ENCODE measurements at places on chromosomes 11 and 22.

GRCh38 chr11:100536979-100537378 is 150.1 kb upstream of the ARHGAP42 start:
- DNase-seq = no peak

DNA sequence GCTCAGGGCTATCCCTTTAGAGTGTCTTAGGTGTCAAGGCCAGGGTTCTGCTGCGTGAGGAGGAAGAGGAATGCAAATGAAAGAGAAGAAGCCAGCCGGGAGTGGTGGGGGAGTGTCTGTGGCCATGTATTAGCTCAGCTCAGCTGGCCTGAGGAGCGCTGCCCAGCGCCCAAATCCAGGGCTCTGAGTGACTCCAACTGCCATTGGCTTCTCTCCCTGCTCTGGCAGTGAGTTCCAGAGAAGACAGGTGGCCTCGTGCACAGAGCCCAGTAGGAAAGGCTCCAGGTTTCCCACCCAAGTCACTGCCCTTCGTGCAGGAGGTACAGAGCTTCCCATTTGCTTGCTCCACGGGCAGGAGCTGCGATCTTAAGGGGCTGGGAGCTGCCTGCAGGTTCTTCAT is 302.0 kb downstream of the KIRREL3 start:
- no peak for DNase-seq

DNA sequence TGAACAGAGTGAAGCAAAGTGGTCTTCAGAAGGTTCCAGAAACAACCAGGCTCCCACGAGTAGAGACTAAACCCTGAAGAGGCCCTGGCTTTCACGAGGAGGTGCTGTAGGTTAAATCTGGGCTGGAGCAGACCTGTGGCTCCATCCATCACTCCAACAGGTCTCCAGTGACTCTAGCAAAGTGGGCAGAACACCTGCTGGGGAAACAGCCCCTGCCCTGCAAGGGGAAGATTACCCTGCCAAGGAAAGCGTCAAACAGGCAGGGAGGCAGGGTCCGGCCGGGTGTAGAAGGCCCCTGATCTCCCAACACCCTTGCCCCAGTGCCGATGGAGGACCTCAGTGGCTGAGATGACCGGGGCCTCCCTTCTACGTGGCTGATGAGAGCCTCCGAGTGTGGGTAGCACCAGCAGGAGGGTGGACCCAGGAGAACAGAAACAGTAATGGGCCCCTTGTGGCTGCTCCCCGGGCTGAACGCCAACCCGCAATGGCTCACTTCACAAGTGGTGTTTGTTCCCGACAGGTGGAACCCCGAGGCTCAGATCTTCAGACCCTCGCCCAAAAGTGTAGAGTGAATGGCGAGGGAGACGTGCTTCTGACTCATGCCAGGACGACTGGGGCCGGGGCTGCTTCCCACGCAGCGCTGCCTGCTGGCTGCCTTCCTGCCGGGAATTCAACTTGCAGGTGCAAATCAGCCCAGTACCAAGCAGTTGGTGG is 112.0 kb downstream of the SHANK2 start:
- DNase-seq = no peak

DNA sequence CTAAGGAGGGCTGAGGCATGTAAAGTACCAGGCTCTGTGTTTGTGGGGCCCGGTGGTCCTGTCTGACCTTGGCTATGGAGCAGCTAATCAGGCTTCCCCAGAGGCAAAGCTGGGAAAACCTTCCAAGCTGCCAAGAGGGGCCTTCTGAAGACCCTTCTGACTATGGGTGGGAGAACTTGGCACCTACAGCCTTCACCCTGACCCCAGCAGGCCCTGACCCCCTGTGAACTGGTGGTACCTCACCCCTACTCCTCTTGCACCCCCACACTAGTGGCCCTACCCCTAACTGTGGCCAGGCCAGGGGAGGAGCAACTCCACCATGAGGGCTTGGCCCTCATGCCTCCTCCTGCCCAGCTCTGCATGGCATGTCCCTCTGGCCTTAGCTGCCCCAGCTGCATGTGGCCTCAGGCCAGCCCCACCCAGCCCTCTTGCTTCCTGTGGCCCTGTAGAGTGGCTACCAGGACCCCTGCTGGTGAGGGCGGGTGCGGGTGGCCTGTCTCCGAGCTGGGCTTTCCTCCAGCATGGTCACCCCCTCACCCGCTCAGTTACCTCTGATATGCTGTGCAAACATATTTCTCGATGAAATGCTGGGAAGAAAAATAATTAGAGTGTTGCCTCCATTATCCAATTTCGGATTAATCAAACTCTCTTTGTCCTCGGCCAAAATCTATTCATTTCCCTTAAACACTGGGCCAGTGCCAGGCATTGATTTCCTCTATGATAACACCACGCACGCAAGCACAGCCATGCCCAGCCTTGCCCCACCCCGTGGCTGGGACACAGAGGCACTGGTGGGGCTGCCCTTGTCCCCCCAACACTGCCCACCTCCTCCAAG is 7.5 kb downstream of the GNAZ start:
- DNase-seq = no peak

DNA sequence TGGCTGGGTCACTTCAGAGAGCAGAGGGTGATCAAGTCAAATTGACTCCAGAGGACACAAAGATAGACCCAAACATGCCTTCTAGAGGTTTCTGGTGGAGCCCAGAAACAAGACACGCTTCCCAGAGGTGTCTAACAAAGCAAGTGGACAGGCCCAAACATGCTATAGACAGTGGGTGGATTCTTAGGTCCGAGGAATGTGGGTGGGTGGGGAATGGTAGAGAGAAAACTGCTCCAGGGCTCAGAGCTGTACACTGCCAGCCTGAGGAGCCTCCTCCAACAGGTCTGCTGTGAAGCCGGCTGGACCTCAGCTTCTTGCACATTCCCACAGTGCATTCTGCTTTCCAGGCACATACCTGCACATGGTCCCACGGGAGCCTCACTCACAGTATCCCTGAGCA is 116.8 kb upstream of the NECTIN1 start:
- no peak for DNase-seq

- DNase-seq = no peak
Measured at GRCh38 chr22:31142285-31142684, 2.0 kb upstream of the PLA2G3 start.

DNA sequence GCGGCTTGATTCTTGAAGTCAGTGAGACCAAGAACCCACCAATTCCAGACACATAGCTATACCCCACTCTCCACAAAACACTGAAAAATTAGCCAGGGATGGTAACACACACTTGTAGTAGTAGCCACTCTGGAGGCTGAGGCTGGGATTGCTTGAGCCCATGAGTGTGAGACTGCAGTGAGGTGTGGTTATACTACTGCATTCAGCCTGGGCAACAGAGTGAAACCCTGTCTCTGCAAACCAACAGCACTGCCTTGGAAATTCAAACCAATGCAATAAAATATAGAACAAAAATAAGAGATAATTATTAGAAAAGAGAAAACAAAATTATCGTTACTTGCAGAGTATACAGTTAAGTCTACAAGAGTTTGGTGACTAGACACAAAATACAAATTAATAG is 20.2 kb upstream of the PRDM10 start:
- no peak for DNase-seq

DNA sequence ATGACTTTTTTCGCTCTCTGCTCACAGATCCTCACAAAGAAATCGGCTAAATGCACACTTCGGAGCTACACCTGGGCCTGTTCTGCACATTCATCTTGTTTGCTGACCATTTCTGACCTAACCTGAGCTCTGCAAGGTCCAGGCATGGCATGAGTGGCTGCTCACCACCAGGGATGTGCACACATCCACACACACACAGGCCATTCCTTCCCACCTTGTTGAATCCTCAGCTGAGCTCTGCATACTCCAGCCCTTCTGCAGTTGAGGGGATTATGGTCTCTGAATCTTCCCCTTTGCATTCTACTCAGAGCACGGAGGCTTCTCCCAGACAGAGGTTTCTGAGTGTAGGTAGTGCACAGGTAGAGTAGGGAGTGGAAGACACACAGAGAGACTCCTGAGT is 411.9 kb upstream of the B3GAT1 start:
- DNase-seq = no peak

GRCh38 chr11:65852508-65853245 is 5.3 kb downstream of the CFL1 start:
- no peak for DNase-seq

DNA sequence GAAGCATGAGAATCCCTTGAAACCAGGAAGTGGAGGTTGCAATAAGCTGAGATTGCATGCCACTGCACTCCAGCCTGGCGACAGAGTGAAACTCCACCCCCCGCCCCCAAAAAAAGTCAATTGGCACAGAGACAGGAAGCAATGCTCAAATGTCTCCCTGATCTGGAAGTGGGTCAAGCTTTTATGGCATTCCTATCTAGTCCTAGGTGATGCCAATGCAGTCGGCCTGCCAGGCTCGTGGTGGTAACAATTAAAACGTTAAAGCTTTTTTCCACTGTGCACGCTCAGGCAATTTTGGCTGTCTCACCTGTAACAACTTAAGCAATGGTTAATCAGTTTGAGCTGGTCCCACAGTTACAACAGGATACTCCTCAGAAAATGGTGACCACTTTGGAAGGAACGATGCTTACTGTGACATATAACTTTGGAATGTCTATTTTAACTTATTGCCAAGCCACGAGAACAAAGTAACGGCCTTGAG is 18.9 kb upstream of the PISD start:
- DNase-seq = no peak

DNA sequence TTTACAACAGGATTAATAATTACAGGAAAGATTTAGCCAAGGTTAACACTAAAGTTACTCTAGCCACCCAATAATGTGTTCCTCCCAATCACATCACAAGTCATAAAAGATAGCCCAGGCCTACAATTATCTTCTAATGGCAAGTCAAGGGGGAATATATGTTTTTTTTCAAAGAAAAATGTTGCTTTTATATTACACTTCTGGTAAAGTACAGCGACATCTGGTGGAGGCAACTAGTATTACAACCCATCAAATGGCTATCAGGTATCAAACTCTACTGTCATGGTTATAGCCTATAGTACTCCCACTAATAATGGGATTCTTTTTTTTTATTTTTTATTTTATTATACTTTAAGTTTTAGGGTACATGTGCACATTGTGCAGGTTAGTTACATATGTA is 71.8 kb downstream of the XRRA1 start:
- DNase-seq = no peak

GRCh38 chr11:117415358-117415896 is 87.8 kb downstream of the CEP164 start:
- DNase-seq = no peak

DNA sequence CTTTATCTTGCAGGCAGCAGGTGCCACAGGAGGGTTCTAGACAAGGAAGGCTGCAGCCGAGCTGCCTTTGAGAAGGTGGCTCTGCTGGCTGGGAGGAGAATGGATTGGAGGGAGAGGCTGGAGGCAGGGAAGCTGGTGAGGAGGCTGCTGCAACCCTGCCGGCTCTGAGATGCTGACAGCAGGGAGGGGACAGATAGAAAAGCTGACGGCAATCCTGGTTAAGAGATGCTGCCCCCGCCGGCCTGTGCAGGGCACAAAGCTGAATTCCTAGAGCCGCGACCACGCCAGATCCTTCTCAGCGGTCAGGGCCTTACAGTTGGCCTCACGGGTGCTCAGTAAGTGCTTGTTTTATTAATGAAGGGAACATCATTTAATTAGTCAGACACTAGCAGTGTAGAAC is 105.4 kb downstream of the CACNA1I start:
- no peak for DNase-seq
